Activated CD4-positive, alpha-beta T cell treated with anti-CD3 and anti-CD28 coated beads, Interleukin-2, amount 50 U/mL, for 48 hours (primary cell): ENCODE measurements at places on chromosomes 3 and 15.
A peak's percentile ranks its signal among the peaks of the same experiment; 100 is the strongest.

DNA sequence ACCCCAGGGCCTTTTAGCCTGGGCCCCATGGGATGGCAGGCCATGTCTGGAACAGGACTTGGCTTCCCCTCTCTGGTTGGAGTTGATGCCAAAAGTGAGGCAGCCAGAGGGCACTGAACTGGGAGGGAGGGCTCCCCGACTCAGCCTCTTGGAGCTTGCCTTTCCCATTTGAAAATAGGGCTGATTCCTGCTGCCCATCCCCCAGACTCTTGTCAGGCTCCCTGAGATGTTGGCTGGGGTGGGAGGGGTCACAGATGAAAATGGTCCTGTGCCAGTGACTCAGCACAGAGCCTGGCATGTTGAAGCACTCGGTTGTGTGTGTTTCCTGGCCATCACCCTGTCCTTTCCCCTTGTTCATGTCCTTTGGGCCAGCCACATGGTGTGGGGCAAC is 6.6 kb downstream of the PPCDC start:
- no peak for DNase-seq

DNA sequence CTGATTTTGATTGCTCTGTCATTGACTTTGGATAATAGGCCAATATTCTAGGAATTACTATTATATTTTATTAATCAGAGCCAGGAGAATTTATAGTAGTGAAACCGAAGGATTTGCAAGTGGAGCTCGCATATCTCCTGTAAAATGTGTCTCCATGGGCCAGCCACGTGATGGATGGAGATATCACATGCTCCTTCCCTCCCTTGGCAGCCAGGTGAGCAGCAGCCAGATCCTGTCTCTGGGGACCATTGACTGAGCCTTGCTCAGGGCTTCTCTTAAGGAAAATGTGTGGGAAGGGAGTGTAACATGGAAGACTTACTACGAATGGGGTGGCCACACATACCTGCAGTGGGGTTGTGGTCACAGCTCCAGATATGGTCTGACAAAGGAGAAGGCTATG is 144.7 kb upstream of the RGMA start:
- DNase-seq: no peak

- DNase-seq: no peak
Measured at GRCh38 chr15:66908744-66909095, 156.7 kb upstream of the SMAD3 start.

DNA sequence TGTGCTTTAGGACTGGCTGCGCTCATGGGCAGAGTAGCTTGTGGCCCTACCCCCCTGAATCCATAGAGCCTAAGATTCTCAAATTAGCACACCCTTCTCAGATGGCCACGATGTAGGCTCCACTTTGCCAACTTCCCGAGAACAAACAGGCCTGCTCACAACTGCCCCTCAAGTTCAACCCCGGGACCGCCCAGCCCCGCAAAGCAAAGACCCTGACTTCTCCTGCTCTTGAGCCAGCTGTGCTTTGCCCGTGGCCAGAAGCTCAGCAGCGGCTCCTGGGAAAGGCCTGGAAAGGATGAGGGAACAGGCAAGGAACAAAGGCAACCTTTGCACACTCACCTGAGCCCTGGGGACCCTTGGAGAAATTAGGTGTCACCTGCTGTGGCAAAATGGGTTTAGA is 32.0 kb downstream of the CYP11A1 start:
- no peak for DNase-seq

DNA sequence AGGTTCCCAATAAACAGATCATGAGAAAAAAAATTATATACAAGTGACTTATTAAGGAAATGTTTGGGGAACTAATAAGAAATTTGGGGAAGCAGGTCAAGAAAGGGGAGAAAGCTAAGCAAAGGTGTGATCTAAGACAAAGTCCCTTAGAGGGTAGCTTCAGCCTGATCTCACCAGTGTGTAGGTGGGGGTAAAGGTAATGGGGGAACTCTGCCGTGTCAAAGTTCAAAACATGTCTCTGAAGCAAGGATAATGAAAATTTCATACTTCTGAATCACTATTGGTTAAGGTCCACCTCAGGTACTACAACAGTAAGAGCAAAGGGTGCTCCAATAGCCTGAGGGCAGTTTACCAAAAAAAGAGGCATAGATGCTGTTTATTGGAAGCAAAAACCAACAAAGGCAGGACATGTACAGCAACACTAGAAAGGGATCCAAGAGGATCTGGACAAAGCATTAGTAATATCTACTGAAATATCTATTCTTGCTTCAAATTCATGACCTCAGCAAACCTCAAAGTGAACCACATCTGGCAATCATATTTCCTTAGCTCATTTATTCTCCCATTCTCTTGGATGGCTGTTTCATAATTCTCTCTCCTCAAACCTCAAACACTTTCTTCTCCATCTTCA is 6.9 kb downstream of the ACAD11 start:
- DNase-seq: no peak

DNA sequence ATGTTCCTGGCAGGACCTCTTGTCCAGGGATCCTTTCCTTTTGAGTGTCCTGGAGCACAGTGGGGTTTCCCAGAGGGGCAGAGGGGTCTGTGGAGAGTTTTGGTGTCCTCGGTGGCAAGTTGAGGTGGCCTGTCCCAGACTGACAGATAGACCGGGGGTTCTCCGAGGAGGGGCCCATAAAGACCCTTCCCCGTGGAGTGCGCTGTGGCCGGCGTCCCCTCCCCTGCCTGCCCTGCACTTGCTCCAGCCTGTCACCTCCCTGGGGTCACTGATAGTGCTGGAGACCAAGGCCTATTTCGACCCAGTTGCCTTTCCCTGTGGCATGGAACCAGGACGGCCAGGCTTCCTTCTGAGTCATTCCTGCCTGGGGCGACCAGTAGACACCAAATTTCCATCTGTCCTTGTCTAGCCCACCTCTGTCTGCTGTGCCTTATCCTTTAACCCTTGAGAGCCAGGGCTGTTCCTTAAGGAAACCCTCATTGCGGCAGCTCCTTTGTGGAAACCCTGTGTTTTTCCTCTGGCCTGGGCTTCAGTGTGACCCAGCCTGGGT is 2.9 kb downstream of the MUC4 start:
- DNase-seq: no peak

GRCh38 chr3:174907027-174907426 is 47.9 kb downstream of the NAALADL2 start:
- no peak for DNase-seq

DNA sequence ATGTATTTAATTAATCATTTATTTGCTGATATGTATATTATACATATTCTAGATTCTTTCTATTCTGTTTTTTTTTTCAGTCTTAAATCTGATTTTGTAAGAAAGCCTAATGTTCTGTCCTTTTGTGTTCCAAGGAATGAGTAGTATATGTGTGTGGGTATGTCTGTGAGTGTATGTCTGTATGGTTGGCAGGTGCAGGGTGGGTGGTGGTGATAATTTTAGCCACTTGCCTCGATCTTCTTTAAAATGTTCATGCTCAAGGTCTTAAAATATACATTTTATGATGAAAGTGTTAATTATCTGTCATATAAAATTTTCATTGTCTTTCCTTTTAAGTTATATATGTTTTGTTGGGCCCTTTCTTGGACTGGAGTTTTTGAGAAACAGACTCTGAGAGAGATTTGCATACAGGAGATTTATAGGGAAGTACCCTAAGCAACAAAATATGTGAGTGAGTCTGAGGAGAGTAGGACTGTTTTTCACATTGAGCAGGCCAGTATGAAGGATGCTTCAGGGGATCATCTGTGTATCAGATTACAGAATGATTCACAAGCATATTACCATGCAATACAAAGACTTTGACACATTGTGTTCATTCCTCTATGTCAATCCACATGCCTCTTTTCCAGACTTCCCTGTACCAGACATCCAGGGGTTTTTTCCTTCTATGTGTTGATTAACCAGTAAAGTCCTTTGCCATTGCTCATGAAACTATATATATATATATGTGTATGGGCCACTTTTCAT is 211.0 kb upstream of the DPPA4 start:
- no peak for DNase-seq

GRCh38 chr15:50241684-50242450 is 23.7 kb downstream of the HDC start:
- DNase-seq: no peak

DNA sequence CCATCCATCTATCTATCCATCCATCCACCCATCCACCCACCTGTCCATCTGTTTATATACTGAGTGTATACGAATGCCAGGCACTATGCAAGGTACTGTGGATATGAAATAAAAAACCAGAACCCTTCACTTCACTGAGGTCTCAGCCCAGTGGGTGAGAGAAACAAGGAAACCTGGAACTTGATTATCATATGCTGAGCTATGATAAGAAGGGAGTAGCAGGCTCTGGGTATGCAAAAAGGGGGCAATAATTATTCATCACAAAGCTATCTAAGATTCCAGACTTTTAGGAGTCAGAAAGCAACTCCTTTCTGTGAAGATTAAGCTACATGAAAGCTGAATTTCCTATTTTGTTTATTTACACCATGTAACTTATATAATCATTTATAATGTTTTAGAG is 327.7 kb upstream of the IL12A start:
- no peak for DNase-seq

GRCh38 chr15:32148833-32149555 is 118.7 kb downstream of the CHRNA7 start:
- DNase-seq: no peak

DNA sequence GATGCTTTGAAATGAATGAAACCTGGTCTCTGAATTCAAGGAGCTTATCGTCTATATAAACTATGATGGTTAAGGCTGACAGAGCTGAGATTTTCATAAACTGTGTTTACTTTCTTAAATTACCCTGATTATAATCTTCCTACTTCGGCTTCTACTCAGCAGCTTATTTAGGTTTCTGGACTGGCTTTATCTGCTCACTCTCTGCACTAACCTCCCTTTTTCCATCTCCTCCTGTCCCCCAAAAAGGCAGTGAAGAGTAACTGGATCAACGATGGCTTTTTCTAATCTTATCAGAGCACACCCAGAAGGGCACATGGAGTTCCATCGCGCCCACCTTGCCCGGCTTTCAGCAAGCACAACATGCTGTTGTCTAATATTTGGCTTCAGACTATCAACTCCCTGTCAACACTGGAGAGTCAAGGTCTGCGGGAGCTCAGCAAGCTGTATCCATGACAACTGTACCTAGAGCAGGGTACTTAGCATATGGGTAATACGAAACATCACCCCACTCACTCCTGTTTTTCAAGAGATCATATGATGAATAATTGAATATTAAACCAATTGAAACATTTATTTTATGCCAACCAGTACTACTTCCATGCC is 417.3 kb downstream of the GABRB3 start:
- no peak for DNase-seq

- no peak for DNase-seq
Measured at GRCh38 chr3:184761976-184762375, 50.0 kb upstream of the VPS8 start.

- no peak for DNase-seq
Measured at GRCh38 chr15:60757831-60758570, 279.1 kb upstream of the ICE2 start.

DNA sequence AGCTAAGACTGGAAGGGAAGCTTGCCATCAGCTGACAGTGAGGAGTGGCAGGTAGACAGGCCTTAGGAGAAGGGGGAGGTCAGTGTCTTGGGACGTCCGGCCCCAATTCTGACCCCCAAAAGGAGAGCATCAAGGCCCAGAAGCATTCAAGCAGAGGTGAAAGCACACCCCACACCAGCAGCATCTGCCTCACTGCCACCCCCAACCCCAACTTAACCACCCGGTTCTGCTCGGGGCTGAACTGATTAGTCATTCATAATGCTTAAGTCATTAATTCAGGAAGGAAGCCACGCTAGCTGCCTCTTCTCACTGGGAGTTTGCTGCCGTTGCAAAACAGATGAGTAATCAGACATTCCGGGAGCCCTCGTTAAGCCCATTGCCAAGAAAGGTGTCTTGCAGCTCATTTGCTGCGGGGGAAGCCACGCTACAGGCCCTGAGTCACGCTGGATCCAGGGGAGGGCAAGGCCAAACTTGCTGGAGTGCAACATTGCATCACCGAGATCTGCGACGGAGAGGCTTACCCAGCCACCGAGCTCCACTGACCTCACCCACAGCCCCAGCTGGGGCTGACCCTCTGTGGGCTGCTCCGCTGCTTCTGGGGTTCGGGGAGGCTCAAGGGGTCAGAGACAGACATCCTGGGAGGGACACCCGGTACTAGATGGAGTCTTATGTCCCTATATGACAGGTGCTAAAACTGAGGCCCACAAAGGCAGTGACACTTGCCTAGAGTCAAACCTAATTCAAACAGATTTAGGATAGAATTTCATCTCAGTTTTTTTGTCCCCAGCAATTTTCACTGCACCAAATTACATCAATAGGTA is 46.4 kb upstream of the HES1 start:
- peak; percentile 40 for DNase-seq

- no peak for DNase-seq
Measured at GRCh38 chr3:58200846-58201355, 9.9 kb downstream of the DNASE1L3 start.

DNA sequence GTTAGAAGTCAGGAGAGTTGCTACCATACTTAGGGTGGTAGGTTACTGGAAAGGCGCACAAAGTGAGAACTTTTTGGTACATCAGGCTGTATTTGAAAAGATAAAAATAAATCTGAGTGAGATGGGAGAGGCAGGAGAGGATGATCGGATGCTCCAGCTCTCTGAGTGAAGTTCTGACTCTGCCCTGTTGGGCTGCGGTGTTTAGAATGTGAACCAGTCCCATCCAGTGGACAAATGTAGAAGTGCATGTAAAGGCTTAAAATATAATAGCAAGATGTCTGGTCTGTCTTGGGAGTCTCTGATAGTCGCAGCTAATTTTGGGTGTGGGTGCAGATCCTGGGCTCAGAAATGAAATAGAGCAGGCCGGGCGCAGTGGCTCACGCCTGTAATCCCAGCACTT is 30.4 kb downstream of the ACKR2 start:
- no peak for DNase-seq

DNA sequence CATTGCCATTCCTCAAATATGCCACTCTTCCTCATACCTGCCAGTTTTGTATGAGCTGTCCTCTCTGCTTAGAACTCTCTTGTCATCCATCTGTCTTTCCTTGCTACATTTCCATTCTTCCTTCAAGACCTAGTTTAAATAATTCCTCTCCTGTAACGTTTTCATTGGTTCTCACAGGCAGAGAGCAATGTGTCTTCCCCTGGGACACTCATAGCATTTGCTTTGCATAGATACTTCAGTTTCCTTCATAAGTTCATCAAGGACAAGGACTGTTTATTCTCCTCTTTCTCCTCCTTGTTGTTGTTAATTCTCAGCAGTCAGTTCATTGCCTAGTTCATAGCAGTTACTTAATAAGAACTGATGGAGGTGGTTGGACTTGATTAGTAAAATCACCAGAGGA is 10.5 kb downstream of the NR2C2 start:
- no peak for DNase-seq
